ENCODE measurements at places on chromosomes 2 and 18.

- DNase-seq = no peak
Observed at GRCh38 chr2:123546353-123546752, 478.7 kb upstream of the CNTNAP5 start.

GRCh38 chr2:96065381-96065930, 30.7 kb upstream of the GPAT2 start:
- no peak for DNase-seq

DNA sequence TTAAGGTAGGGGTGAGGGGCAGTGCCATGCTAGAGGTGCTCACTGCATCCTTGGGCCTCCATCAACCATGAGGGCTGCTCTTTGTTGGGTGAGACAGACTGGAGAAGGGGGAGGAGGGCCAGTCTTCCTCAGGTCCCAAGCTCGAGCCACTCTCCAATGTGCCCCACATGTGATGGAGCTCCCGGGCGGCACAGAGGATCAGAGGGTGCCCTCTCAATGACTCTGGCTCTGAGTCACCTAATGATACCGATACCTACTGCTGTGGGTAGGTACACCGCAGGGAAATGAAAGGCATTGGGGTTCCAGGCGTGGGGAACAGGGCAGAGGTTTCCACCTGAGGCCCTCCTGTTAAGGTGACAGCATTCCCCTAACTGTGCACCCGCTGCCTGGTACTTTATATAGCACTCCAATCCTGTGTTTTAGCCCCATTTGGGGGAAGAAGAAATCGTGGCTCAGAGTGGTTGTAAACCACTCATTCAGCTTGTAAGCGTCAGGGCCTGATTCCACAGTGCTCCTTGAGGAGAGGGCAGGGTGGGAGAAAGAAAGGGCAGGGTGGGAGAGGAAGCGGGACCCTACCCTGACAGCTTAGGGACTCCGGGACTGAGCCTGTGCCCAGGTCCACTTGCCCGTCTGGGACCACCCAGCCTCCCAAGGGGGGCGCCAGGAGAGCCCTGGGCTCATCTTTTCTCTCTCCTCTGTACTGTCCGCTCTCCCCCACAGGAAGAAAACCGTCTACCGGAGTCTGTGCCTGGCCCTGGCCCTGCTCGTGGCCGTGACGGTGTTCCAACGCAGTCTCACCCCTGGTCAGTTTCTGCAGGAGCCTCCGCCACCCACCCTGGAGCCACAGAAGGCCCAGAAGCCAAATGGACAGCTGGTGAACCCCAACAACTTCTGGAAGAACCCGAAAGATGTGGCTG, 1.8 kb downstream of the B3GNT7 start:
- no peak for DNase-seq

GRCh38 chr2:9291331-9291730, 84.7 kb downstream of the ASAP2 start:
- no peak for DNase-seq

Data from fibroblast of skin of left biceps (primary cell).